ENCODE measurements at places on chromosomes 3 and 15.

DNA sequence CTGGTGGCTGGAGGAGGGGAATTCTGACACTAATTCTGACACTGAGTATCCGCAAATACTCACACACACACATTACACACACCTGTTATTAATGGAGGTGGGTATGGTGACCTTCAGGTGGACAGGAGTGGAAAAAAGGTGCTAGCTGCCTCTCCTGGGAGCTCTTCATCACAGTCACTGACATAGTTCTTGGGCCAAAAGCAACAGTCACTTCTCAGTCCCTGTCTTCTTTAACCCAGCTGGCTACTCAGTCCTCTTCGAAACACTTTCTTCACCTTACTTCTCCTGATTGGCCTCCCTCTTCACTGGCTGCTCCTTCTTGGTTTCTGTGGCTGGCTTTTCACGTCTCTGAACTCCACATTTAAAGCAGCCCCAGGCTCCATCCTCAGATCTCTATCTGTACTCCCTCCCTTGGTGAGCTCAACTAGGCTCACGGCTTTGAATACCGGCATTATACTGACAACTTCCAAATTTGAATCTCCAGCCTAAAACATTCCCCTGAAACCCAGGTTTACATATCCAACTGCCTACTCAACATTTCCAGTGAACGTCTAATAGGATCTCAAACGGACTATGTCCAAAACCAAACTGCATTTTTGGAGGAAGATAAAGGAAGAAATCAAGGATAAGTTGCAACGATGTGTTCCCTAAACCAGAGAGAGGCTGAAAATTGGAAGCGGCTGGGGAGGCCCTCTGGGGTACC, 53.2 kb upstream of the HEG1 start:
- DNase-seq = no peak

GRCh38 chr3:32200992-32201758, 37.3 kb upstream of the CMTM8 start:
- DNase-seq = no peak

DNA sequence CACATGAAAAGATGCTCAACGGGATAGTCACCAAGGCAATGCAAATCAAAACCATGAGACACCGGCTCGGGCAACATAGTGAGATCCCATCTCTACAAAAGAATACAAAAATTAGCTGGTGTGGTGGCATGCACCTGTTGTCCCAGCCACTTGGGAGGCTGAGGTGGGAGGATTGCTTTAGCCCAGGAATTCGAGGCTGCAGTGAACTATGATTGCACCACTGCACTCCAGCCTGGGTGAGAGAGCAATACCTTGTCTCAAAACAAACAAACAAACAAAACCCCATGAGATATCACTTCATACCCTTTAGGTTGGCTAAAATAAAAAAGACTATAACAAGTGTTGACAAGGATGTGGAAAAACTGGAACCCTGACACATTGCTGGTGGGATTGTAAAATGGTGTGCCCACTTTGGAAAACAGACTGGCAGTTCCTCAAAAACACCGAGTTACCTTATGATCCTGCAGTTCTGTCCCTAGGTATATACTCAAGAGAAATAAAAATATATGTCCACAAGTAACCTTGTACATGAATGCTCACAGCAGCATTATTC, 3.8 kb upstream of the PPARG start:
- DNase-seq = no peak

DNA sequence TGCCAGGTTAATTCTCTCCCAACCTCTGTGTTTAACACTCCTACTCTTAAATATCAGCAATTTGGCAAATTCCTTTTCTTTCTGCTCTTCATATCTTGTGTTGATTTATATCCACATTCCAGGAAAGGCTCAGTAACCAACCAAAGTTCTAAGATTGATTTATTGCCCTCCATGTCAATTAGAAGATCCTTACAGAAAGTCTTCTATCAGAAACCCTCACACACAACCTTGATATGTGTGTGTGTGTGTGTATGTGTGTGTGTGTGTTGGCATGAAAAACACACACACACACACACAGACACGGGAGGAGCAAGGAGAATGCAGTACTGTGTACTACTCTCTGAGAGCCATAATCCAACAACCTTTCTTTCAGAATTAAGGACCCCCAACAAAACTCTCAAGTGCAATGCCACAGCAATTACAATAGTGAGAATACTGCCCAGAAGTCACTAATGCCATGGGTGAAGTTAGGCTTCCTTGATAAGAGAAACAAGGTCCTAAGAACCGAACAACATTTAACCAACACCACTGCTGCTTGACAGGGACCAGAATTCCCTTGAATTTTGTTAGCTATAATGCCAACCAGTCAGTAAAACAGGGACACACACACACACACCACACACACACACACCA, 1.1 kb downstream of the LSAMP start:
- no peak for DNase-seq

GRCh38 chr15:70196372-70197316, 98.9 kb upstream of the TLE3 start:
- DNase-seq = peak; percentile 59

All from CD4-positive, alpha-beta T cell treated with Interferon gamma for 1 hour (primary cell).